ENCODE measurements at places on chromosomes 7 and 10. TPM values are rescaled to one million over a fixed set of nuclear protein-coding genes. Genes with fewer than 3 reads are reported as not detected.
A peak's percentile ranks its signal among the peaks of the same experiment; 100 is the strongest.

DNA sequence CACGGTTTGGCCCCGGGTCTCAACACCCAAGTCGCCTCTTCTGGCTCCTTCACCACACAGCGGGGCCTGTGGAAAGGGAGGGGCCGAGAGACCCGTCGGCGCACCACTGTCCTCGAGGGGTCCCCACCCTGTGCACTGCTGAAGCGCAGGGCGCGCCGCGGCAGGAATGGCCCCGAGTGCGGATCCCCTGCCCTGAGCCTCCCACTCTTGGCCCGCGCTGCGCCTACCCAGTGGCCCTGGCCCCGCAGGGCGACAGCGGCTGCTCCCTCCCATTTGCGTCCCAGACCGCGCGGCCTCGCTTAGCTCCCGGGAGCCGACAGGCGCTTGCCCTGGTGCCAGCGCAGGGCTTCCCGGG is 2.1 kb upstream of the SFMBT2 start:
- no peaks in the 10 kb centered on the region for H3K36me3 ChIP-seq
- H3K4me1 ChIP-seq, result no peaks in the 10 kb centered on the region
- no peak overlapping the region for H3K27ac ChIP-seq
- peaks cover 10% of the 10 kb centered on the region for H3K27me3 ChIP-seq
- no peak overlapping the region for H3K4me3 ChIP-seq

- no peaks in the 10 kb centered on the region for H3K4me1 ChIP-seq
- H3K27me3 ChIP-seq, result peaks cover 26% of the 10 kb centered on the region
- H3K36me3 ChIP-seq, result no peaks in the 10 kb centered on the region
- no peak overlapping the region for H3K27ac ChIP-seq
- DNase-seq, result no peak
- no peak overlapping the region for H3K4me3 ChIP-seq
These were observed 20.0 kb upstream of the GATA3 start for GRCh38 chr10:8034466-8035005.

- no peak overlapping the region for H3K4me3 ChIP-seq
- H3K27me3 ChIP-seq, result no peaks in the 10 kb centered on the region
- peaks cover 6% of the 10 kb centered on the region for H3K4me1 ChIP-seq
- H3K36me3 ChIP-seq, result no peaks in the 10 kb centered on the region
- no peak for DNase-seq
- no peak overlapping the region for H3K27ac ChIP-seq
These were observed 17.2 kb upstream of the MYL7 start for GRCh38 chr7:44158096-44158872.

GRCh38 chr10:133276435-133277201 is at the start of gene ADAM8:
Gene ADAM8 (minus strand): TSS chr10:133276868. CDS start chr10:133276817, 51 bp downstream.
- H3K36me3 ChIP-seq, result no peaks in the 10 kb centered on the region
- H3K4me3 ChIP-seq, result peak within 1 kb of the TSS; percentile 82
- peak; percentile 61 for DNase-seq
- H3K27me3 ChIP-seq, result no peaks in the 10 kb centered on the region

- no peaks in the 10 kb centered on the region for H3K4me1 ChIP-seq
- H3K27me3 ChIP-seq, result no peaks in the 10 kb centered on the region
- DNase-seq, result no peak
- H3K27ac ChIP-seq, result no peak overlapping the region
These were observed 73.0 kb upstream of the ADRB1 start for GRCh38 chr10:113970641-113971040.

- H3K4me3 ChIP-seq, result no peak overlapping the region
- H3K36me3 ChIP-seq, result no peaks in the 10 kb centered on the region
- no peak overlapping the region for H3K27ac ChIP-seq
These were observed 4.8 kb downstream of the DHTKD1 start for GRCh38 chr10:12073526-12073925.

The OR2A14 gene
- total RNA-seq, result not detected

The NUDT13 gene
- total RNA-seq, result 1.1 TPM

Data from PC-3 (cell line).